Breast epithelium (tissue), 4 donors: ENCODE measurements at places on chromosomes 16 and 17.

- H3K27me3 ChIP-seq: no peaks in the 10 kb centered on the region
- no peaks in the 10 kb centered on the region for H3K36me3 ChIP-seq
- no peak overlapping the region for H3K4me3 ChIP-seq
- no peaks in the 10 kb centered on the region for H3K4me1 ChIP-seq
- H3K27ac ChIP-seq: no peak overlapping the region
Observed at GRCh38 chr16:77480681-77481315, 46.0 kb upstream of the ADAMTS18 start.

GRCh38 chr17:69047368-69048263, 13.1 kb downstream of the ABCA9 start:
- H3K36me3 ChIP-seq: no peaks in the 10 kb centered on the region
- DNase-seq: no peak
- peak overlapping the region; percentile 40 for H3K27ac ChIP-seq
- H3K4me1 ChIP-seq: no peaks in the 10 kb centered on the region

DNA sequence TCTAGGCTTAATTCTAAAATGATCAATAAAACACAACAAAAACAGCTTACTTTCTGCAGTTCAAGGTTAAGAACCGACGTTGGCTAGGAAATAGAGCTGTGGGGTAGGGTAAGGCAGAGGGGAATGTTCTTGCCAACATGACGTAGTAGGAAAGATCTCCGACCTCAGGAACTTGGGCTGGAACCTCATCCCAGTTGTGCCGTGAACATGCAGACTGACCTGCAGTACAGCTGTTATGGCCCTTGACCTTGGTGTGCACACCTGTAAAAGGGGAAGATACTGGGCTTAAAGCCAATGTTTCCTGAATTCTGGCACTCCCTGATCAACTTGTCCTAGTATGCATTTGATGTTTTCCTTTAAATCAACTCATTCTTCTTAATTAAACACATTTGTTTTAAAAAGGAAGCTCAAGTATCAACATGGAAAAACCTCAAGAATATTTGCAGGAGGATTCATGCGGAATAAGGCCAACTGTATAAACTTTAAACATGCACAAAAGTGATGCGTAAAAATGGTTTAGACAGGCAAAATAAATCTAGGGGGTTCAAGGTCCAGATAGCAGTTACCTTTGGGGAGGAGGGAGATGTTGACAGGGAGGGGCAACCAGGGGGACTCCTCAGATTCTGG, 14.2 kb upstream of the SLC6A2 start:
- no peak overlapping the region for H3K27ac ChIP-seq
- no peaks in the 10 kb centered on the region for H3K4me1 ChIP-seq
- H3K27me3 ChIP-seq: no peaks in the 10 kb centered on the region
- H3K4me3 ChIP-seq: no peak overlapping the region

DNA sequence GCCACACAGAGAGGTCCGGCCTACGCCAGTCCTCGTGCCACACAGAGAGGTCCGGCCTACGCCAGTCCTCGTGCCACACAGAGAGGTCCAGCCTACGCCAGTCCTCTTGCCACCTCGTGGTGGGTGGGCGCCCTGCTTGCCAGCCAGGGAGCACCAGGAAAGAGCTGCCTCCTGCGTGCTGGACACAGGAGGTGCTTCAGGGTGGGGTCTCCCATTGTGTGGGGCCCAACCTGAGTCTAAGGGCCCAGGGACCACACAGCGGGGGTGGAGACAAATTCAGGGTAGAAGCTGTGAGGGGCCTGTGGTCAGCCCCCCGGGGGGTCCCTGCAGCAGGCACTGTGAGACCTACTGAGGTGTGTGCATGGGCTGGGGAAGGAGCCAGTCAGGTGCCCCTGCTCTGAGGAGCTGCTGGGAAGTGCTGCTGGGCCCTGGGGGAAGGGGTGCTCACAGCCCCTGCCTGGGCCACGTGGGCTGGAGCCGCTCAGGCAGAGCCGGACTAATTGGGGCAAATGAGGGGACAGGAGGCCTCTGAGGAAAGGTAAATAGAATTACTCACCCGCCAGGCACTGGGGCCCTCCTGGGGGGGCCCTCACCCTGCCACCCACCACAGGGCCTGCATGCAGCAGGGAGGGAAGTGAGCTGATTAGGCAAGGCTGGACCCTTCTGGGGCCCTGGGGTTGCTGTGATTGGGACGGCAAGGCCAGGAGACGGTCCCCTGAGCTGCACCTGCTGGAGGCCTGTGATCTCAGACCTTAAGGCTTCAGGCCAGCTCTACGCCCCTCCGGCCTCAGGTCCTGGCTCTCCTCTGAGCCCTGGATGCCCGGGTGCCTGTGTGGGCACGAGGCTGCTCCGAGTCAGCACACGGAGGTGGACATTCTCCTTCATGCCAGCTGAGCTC, 11.0 kb downstream of the GCGR start:
- H3K27me3 ChIP-seq: peaks cover 27% of the 10 kb centered on the region
- H3K4me1 ChIP-seq: no peaks in the 10 kb centered on the region
- no peaks in the 10 kb centered on the region for H3K36me3 ChIP-seq
- H3K4me3 ChIP-seq: no peak overlapping the region
- no peak for DNase-seq

- no peaks in the 10 kb centered on the region for H3K4me1 ChIP-seq
- H3K27me3 ChIP-seq: no peaks in the 10 kb centered on the region
- H3K36me3 ChIP-seq: no peaks in the 10 kb centered on the region
Observed at GRCh38 chr16:47109361-47109760, 34.4 kb downstream of the NETO2 start.

DNA sequence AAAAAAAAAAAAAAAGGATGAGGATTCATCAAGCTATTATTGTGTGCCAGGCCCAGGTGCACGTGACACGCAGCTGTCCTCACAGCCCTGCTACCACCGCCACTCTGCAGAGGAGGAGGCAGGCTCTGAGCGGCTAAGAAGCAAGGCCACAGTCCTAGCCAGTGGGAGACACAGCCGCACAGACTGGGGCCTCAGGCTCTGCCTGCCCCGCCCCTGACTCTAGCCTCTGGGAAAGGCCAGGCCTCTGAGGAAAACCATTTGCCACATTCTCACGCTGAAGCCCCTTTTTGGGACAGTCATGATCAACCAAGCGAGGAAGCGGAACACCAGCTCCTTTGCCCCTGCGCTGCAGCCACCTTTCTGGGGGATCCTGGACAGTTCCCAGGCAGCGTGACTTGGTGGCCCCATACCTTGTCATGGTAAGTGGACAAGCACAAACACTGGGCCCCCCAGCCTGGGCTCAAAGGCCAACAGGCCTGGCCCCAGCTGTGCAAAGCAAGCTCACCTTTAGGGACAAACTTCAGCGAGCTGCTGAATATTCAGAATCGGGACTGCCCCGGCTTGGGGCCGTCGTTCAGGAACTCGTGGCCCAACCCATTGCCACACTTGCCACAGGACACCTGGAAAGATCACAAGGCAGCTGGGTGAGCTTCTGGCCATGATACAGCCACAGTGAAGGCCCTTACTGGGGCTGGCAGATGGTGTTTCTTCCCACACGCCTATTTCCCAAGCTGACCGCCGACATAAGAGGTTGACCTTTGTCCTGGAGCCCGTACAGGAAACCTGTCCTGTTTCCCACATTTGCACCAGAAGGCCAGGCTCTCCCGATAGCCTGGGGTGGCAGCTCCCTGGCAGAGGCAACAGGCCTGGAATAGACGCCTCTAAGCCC, 2.5 kb downstream of the MSRB1 start:
- no peaks in the 10 kb centered on the region for H3K36me3 ChIP-seq
- no peak overlapping the region for H3K4me3 ChIP-seq
- H3K27me3 ChIP-seq: no peaks in the 10 kb centered on the region
- H3K4me1 ChIP-seq: no peaks in the 10 kb centered on the region
- peak overlapping the region; percentile 49 for H3K27ac ChIP-seq
- no peak for DNase-seq

DNA sequence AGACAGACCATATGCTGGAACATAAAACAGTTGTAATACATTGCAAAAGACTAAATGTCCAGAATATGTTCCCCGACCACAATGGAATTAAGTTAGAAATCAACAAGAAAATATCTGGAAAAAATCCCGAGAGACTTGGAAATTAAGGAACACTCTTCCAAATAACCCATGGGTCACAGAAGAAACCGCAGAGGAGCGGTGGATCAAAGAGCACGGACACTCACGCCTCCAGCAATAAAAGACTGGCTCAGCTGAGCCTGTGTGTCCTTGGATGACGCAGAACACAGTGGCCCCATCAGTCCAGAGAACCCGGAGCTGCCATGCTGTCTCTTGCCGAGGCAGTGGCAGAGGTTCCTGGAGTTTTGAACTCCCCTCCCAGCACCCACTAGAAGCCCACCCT, 30.9 kb upstream of the FOXF1 start:
- H3K27ac ChIP-seq: no peak overlapping the region
- H3K36me3 ChIP-seq: no peaks in the 10 kb centered on the region
- H3K4me1 ChIP-seq: no peaks in the 10 kb centered on the region
- no peak overlapping the region for H3K4me3 ChIP-seq
- no peak for DNase-seq

- H3K27me3 ChIP-seq: no peaks in the 10 kb centered on the region
- H3K4me1 ChIP-seq: no peaks in the 10 kb centered on the region
- H3K27ac ChIP-seq: no peak overlapping the region
- H3K36me3 ChIP-seq: no peaks in the 10 kb centered on the region
Observed at GRCh38 chr16:11990702-11991390, 14.3 kb downstream of the SNX29 start.
